SK-N-SH (cell line): ENCODE measurements at places on chromosomes 4 and X.

DNA sequence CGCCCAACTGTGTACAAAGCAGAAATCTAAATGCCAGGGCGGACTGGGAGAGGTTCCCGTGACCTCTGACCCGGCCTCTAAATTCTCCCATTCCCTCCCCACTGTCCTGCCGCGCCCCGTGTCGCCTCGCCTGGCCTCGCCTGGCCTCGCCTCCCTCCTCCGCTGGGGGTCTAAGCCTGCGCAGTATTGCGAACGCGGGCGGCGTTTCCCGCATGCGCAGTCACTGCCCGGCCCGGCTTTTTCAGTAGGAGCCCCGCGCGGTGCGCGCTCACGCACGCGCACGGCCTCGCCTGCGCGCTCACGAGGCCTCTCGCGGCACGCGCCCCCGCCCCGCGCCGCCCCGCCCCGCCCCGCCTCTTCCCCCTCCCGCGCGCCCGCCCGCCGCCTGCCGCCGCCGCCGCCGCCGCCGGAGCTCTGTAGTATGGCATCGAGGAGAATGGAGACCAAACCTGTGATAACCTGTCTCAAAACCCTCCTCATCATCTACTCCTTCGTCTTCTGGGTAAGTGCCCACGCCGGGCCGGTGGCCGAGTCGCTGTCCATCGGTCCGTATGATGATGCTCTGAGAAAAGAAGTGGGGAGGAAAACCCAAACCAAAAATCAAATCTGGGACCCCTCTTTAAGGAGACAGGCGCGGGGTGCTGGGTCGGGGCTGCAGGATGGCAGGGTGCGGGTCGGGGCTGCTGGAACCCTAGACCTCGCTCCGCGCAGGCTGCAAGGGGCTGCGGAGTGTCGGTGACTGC, at the start of gene TSPAN7:
TSS of gene TSPAN7 (plus strand) at position 417 of the 743 bp plus-strand sequence. CDS start at position 422, 5 bp downstream.
- DNase-seq, result peak; percentile 89
- no peaks in the 10 kb centered on the region for H3K36me3 ChIP-seq
- peaks cover 8% of the 10 kb centered on the region; the same call in 1 of the 2 replicates for H3K27me3 ChIP-seq

DNA sequence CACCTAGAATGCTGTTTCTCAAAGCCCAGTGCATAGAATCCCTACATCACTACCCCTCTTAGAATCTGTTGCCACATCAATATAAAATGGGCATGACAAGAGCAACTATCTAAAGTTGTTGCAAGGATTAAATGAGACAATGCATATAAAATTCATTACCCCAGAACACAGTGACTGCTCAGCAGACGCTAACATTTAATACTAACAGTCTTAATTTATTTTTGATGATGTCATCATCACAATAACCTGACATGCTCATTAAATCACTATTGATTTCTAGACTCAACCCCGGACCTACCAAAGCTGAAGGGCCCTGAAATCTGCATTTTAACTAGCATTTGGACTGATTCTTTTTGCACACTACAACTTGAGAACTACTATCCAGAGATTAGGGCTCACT, 3.9 kb downstream of the ARSJ start:
- peaks cover 18% of the 10 kb centered on the region for H3K36me3 ChIP-seq
- H3K27me3 ChIP-seq, result no peaks in the 10 kb centered on the region
- peak overlapping the region; percentile 86 for H3K4me3 ChIP-seq
- no peak for DNase-seq
- H3K4me1 ChIP-seq, result peaks cover under 1% of the 10 kb centered on the region; the same call in 1 of the 2 replicates

GRCh38 chr4:3211866-3212265, 37.1 kb upstream of the MSANTD1 start:
- DNase-seq, result no peak
- no peak overlapping the region for H3K4me3 ChIP-seq
- H3K27ac ChIP-seq, result no peak overlapping the region
- H3K36me3 ChIP-seq, result peaks cover 87% of the 10 kb centered on the region
- no peaks in the 10 kb centered on the region for H3K4me1 ChIP-seq

DNA sequence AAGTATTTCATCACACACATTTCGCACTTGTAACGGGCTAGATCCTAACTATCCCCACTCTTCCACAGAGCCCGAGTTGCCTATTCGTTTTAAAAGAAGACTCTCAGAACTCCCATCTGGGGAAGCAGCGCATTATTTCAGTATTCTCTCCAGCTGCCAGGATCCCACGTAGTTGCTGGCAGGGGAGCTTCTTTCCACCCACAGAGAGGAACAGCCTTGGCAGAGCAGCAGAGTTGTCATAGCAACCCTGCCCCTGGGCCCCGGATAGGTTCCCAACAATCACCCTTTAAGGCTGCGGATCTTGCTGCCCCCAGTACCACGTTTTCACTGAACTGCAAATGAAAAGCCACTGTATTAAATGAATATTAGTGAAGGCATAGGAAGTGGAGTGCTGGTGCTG, 106.7 kb downstream of the GPM6A start:
- no peaks in the 10 kb centered on the region for H3K27me3 ChIP-seq
- no peaks in the 10 kb centered on the region for H3K4me1 ChIP-seq
- peak; percentile 11 for DNase-seq
- no peak overlapping the region for H3K27ac ChIP-seq

- peaks cover 25% of the 10 kb centered on the region for H3K36me3 ChIP-seq
- H3K4me1 ChIP-seq, result no peaks in the 10 kb centered on the region; the same call in 1 of the 2 replicates
- no peak overlapping the region for H3K27ac ChIP-seq
These were observed 40.9 kb downstream of the CPEB2 start for GRCh38 chr4:15043226-15043625.

DNA sequence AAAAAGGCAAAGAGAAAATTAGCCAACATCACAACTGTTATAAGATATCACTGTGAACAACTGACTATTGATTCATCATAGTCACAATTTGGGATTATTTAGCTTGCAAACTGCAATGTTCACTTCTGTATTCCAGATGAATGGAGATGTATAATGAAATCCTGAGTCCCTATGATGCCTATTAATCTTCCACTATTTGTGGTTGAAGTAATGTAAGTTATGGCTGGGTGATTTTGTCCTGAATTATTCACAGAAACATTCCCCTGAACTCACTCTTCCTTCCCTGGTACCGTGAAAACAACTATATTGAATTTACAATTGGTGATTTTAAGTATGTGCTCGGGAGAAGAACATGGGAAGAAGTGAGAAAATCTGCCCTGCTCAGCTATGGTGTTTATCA, 50.8 kb upstream of the NPFFR2 start:
- H3K27ac ChIP-seq, result no peak overlapping the region
- H3K27me3 ChIP-seq, result no peaks in the 10 kb centered on the region; the same call in 1 of the 2 replicates

- H3K4me1 ChIP-seq, result peaks cover 78% of the 10 kb centered on the region
- H3K27ac ChIP-seq, result no peak overlapping the region
- no peak overlapping the region for H3K4me3 ChIP-seq
- peaks cover 15% of the 10 kb centered on the region for H3K27me3 ChIP-seq
These were observed 3.4 kb downstream of the RTL5 start for GRCh38 chrX:72128183-72128834.

GRCh38 chr4:118904935-118905334, 16.3 kb downstream of the SYNPO2 start:
- H3K27me3 ChIP-seq, result no peaks in the 10 kb centered on the region
- peaks cover 20% of the 10 kb centered on the region for H3K36me3 ChIP-seq
- H3K4me1 ChIP-seq, result 0 out of 2 replicates have a peak, but pooled peaks cover 9% of the 10 kb centered on the region
- DNase-seq, result peak; percentile 64
- no peak overlapping the region for H3K4me3 ChIP-seq
- H3K27ac ChIP-seq, result peak overlapping the region; percentile 59

DNA sequence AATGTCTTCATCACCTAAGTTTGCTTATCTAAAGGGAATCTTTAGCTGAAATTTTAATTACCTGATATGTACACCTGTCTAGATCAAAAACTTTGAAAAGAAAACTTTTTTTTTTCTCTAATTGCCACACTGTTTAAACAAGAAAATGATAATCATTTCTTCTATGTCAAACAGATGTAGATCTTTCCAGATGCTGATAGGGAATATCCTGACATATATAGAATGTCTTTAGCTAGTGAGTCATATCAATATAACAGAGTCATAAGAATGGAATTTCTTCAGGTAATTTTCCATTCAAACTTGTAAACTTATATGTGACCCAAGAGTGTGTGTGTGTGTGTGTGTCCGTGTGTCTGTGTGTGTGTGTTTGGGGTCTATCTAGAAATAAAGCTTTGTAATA, 271.9 kb downstream of the GPM6A start:
- no peak for DNase-seq
- no peaks in the 10 kb centered on the region for H3K27me3 ChIP-seq
- H3K27ac ChIP-seq, result no peak overlapping the region
- H3K4me3 ChIP-seq, result no peak overlapping the region
- H3K4me1 ChIP-seq, result no peaks in the 10 kb centered on the region
- no peaks in the 10 kb centered on the region for H3K36me3 ChIP-seq

DNA sequence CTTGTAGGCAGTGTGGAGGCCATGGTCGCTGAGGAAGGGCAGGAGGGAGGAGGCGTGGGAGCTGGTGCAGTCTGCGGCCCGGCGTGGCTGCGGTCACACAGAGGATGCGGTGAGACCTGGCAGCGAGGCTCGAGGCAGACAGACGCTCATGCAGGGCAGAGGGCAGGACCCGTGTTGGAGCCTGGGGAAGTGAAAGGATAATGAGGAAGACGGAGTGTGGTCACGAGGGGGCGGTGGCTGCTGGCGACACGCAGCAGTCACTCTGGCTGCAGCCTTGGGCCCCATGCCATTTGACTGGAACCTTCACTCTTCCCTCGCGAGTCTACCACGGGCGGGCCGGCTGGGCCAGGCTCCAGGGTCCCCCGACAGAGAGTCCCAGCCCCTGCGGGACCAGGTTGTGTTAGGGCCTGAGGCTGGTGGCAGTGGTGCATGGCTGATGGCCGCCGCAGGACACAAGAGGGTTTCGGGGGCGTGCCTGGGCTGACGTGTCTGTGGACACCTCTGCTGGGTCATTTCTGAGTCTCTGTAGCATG, 68.8 kb upstream of the HGFAC start:
- peaks cover 12% of the 10 kb centered on the region for H3K36me3 ChIP-seq
- H3K4me3 ChIP-seq, result no peak overlapping the region
- DNase-seq, result no peak

DNA sequence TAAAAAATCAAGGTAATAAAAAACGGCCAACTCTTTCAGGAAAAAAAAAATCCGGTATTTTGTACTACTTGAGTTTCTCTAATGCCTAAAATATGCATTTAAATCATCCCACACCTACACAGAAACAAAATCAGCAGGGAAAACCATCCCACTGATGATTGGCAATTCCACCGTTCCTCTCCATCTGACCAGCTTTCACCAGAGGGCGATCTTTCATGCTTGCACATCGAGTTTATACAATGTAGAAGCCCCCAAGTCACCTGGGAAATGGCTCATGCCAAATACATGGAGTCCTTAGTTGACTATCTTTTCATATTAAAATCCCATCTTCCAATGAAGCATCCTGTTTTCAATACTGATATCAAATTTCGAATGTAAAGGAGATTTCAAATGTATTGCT, 69.2 kb downstream of the PTCHD1 start:
- H3K36me3 ChIP-seq, result no peaks in the 10 kb centered on the region
- peak; percentile 17 for DNase-seq
- no peak overlapping the region for H3K4me3 ChIP-seq
- H3K4me1 ChIP-seq, result no peaks in the 10 kb centered on the region
- H3K27me3 ChIP-seq, result no peaks in the 10 kb centered on the region

- H3K27me3 ChIP-seq, result no peaks in the 10 kb centered on the region
- no peak overlapping the region for H3K27ac ChIP-seq
- DNase-seq, result no peak
- no peaks in the 10 kb centered on the region for H3K36me3 ChIP-seq
- no peak overlapping the region for H3K4me3 ChIP-seq
These were observed 546.4 kb downstream of the RAPGEF2 start for GRCh38 chr4:159649237-159649636.

- no peak for DNase-seq
- H3K36me3 ChIP-seq, result no peaks in the 10 kb centered on the region
- H3K4me1 ChIP-seq, result no peaks in the 10 kb centered on the region
- H3K4me3 ChIP-seq, result no peak overlapping the region
- H3K27ac ChIP-seq, result no peak overlapping the region
These were observed 99.5 kb downstream of the CPE start for GRCh38 chr4:165478260-165478659.
